ENCODE measurements at places on chromosomes 1 and 21.

- no peak for DNase-seq
These were observed 2.9 kb downstream of the PGBD5 start for GRCh38 chr1:230423261-230423660.

DNA sequence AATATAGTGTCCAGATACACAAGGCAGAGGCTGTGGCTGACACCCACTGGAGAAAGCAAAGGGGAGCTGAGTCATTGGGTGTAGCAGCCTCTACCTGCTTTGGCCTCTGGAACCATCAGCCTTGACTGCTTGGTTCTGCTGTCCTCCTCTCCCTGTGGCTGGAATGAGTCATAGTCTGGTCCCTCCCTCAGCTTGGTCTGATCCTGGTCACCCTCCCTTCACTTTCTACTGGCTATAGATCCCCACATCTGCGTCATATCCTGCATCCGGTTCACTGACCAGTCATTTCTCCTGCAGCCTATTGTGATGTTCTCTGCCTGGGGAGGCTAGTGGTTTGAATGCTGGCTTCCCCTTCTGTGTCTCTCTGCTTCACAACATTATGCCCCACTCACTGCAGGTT, 372.8 kb upstream of the DAB1 start:
- DNase-seq: no peak

DNA sequence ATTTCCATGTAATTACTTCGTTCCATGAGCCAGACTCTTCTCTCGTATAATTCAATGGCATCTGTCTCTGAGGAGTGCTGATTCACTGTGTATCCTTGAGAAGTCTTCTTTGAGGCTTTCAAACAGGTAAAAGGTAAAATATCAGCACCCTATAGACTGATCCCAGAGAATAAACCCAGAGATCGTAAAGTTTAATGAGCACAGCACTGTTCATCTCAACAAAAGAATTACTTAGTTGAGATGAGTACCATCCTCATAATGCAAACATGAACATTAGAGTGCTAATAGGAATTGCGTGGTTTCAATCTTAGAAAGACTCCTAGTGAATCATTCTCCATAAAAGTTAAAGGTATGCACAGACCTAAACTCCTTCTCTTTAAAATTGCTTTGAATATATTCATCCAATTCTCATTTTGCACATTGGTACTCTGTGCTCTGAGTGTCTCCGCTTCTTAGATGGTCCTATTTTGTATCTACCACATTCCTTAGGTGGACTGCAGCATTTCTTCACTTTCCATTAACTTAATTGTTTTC, 97.2 kb downstream of the TBX15 start:
- DNase-seq: no peak

- DNase-seq: no peak
These were observed 108.6 kb downstream of the CASZ1 start for GRCh38 chr1:10687782-10688408.

DNA sequence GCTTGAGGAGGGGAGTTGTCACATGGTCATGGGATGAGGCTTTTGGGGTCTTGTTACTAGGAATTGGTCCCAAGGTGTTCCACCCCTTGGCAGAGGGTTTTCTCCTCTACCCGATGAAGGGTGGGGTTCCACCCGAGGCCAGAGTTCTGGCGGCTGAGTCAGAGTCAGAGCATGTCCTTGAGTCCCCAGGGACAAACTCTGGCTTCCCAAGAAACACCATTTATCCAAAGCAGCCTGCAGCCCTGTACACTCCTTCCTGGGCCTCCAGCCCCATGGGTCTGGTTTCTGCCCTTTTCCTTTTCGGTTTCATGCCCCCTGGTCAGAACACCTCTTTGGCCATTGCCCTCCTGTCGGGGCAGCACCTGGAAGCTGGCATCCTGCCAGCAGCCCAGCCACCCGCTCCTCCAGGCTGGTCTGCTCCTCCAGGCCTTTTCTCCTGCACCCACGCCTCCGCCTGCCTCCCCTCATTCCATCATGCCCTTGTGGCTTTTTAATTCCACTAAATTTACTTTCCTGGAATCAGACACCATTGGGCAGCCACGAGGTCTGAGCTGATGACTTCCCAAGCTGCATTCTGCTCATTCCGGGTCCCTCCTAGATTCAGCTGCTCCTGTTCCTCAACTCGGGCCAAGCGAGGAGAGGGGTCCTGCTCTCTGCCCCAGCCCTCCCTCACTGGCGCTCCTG, 301.7 kb upstream of the VAMP3 start:
- DNase-seq: no peak

DNA sequence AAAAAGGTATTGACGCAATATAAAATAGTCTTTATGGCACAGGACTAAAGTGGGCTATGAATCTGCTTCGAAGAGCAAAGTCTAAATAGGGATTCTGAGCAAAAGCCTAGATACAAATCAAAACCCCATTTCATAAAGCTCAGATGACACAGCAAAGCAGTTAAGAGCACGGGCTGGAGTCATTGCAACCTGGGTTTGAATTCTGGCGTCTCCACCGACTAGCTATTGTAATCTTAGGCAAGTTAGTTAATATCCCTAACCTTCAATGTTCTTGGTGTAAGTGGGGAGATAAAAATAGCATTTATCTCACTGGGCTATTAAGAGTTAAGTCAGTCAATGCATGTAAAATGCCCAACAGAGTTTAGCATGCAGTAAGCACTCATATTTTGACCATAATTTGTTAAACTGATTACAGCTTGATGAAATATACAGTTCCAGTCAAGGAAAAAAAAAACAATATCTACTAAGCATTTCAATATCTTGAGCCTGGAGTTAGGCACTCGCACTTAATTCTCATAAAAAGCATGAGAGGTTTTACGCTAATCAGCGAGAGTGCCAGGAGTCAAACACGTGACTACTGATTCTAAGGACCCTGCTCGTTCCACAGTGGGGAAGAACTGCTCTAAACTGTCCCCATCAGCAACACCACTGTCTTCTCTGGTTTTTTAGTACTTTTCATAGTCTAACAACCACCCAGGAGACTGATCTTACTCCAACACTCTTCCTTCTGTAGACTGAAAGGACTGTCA, 75.5 kb downstream of the JAK1 start:
- no peak for DNase-seq

DNA sequence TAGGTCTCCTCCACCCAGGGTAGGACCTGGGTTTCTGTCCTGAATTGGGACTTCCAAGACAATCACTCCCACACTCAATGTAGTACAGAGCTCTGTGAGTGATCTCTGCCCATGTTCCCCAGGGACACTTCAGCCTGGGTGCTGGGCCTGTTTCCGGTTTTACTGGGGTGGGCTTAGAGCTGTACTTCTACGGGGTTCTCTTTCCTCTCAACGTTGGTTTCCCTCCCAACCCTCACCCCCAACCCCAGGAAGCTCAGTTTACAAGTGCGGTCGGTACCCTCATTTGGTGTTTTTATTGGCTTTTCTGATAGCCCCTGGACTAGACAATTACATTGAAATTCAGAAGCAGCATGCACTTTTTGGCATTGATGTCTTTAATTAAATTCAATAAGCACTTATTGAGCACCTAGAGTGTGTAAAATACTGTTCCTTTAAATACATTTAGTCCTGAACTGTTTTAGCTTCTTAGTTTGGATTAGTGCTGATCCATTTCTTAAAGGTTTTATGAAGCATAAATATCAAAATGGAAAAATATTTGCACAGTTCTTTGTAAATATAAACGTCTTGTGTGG, 542 bp upstream of the XPR1 start:
- DNase-seq: no peak

- DNase-seq: no peak
These were observed 73.7 kb downstream of the KCNN3 start for GRCh38 chr1:154796303-154796892.

- DNase-seq: no peak
These were observed 40.4 kb upstream of the GOLT1A start for GRCh38 chr1:204254031-204254661.

DNA sequence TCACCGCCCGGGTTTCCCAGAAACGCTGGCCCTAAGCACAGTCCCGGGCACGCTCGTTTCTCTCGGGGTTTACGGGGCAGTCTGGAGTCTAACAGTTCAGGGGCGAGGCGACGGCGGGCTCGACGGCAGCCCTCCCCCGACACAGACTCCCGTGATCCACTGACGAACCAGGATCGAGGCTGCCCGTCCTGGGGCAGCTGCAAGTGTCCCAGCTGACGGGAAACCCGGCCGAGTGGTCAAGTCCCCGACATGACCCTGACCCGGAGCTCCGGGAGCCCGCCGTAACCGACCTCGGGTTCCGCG, 494 bp downstream of the UBE2J2 start:
- no peak for DNase-seq

GRCh38 chr1:231028682-231029081, 11.4 kb downstream of the FAM89A start:
- no peak for DNase-seq

GRCh38 chr1:153366261-153366660, 8.6 kb downstream of the S100A9 start:
- DNase-seq: no peak

GRCh38 chr1:212207822-212208520, 77.2 kb upstream of the PPP2R5A start:
- no peak for DNase-seq

DNA sequence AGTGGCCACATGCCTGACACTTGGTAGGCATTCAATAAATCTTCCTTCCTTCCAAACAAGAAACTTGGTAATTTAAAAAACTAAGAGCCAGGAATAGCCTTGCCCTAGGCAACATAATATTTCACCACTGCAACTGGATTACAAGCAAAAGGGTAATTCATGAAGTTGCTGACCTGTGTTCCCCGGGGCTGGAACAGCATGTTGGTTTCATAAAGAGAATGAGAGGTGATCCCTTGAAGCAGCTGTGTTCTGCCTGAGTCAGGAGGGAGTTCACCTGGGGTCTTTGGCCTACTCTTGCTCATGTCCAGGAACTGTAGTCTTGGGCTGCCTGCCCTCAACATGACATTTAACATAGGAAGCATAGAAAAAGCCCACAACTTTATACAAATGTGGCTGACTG, 329.0 kb upstream of the DAB1 start:
- no peak for DNase-seq

GRCh38 chr1:64679177-64679576, 65.7 kb upstream of the RAVER2 start:
- no peak for DNase-seq

DNA sequence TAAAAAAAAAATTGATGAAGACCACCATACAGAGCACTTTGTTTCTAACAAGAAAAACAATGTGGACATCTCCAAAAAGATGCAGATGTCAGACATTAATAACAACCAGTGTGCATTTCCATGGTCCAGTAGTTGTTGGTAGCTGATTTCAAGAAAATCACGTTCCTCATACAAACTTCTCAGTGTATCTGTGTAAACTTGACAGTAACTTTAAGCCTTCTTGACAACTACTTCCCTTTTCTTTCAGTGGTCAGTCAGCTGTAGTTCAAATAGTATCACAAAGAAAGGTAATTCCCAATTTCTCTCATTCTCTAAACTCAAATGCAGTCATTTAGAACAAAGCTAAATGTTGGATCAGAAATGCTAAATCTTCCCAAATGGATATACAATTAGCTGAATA, 879.9 kb downstream of the AMY1C start:
- DNase-seq: no peak

- DNase-seq: no peak
These were observed 27.0 kb upstream of the FMO2 start for GRCh38 chr1:171158096-171158495.

DNA sequence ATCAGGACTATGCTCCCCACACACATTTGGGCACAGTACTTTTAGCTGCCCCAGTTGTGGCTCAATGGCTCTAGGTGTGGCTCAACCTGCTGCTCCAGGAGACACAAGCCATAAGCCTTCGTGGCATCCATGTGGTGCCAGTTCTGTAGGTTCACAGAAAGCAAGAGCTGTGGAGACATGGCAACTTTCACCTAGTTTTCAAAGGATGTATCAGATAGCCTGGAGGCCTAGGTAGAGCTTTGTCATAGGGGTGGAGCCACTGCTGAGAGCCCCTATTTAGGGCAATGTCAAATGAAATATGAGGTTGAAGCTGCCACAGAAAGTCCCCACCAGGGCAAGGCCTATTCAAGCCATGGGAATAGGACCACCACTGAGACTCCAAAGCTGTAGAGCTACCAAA, 210.5 kb downstream of the LMO4 start:
- DNase-seq: no peak

GRCh38 chr1:6157528-6158174, 22.5 kb downstream of the CHD5 start:
- DNase-seq: no peak

GRCh38 chr1:151819976-151820623, 11.5 kb downstream of the RORC start:
- DNase-seq: no peak

DNA sequence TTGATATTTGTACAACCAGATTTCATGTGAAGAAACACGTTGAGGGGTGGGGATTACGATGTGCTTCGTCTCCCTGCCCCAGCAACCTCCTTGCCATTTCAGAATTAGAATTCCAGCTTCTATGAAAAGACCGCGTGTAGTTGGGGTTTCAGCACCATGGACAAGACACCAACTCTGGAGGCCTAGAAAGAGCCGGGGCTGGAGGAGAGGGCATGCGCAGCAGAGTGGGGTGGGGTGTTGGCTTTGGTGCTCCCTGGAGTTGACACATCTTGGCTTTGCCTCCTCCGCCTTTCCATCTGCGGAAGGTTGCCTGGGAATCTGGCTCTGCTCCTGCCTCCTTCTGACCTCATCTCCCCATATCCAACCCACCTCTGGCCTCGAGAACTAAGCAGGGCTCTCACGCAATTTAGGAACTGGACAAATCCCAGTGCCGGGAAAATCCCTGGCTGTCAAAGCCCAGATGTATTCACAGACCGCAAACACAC, 11.8 kb downstream of the HTR6 start:
- DNase-seq: no peak

- DNase-seq: no peak
These were observed 82.5 kb downstream of the NRIP1 start for GRCh38 chr21:14982336-14982735.

DNA sequence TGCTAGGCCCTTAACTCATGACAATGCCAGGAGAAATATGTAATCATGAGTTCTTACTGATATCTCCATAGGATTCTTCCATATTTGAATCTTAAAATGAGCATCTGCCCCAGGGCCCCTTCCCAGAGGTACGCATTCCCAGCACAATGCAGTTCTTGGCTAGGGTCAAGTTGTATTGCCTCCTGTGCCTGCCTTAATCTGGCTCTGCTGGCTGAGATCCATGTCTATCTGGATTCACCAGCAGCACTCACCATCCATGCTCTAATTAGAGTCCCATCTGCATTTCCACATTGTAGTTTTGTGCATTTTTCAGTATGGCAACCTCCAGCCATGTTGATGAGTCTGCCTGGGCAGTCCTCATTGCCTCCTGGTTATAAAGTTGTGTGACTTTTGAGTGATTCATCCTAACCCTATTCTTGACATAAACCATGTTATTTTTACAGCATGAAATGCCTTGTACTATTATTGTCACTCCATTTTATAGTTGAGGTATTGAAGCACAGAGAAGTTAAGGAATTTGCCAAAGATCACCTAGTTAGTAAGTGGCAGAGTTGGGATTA, 55.9 kb downstream of the CAMSAP2 start:
- no peak for DNase-seq

GRCh38 chr1:42797979-42798378, 13.2 kb downstream of the TMEM269 start:
- DNase-seq: no peak
